ENCODE measurements at places on chromosomes 2 and 18. TPM values are rescaled to one million over a fixed set of nuclear protein-coding genes. Genes with fewer than 3 reads are reported as not detected.

GPR35 gene
- polyA plus RNA-seq = 8.5 TPM

DUSP19 gene
- 4.3 TPM for polyA plus RNA-seq

TEKT4 gene
- not detected for polyA plus RNA-seq

STK39 gene
- 30.4 TPM for polyA plus RNA-seq

UGT1A6 gene
- polyA plus RNA-seq = 6.5 TPM

DCDC2C gene
- polyA plus RNA-seq = not detected

Measured in stomach (tissue), 19 donors.